ENCODE measurements at places on chromosomes 6 and 20. TPM values are rescaled to one million over a fixed set of nuclear protein-coding genes. Genes with fewer than 3 reads are reported as not detected.

DNA sequence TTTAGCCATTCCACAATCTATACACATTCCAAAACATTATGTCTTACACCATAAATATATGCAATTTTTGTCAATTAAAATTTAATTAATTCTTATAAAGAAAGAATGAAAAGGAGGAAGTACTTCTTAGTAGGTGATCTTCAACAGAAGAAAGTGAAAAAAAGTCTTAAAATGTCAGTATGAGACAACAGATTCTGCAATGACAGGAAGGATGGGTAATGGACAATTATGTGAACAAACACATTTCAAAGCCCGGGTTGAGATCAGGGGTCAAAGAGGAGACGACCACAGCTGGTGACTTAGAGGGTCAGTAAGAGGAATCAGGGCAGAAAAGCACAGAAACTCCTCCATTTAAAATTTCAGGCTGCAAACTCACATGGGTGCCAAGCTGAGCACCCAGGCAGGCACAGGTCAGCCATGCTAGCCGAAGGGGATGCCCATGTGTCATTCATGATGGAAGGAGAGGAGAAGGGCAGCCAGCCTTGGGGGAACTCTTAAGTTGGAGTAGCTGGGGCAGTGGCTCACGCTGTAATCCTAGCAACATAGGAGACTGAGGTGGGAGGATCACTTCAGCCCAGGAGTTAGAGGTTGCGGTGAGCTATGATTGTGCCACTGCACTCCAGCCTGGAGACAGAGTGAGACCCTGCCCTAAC lies 11.0 kb downstream of the VSX1 start:
- DNase-seq = no peak

DNA sequence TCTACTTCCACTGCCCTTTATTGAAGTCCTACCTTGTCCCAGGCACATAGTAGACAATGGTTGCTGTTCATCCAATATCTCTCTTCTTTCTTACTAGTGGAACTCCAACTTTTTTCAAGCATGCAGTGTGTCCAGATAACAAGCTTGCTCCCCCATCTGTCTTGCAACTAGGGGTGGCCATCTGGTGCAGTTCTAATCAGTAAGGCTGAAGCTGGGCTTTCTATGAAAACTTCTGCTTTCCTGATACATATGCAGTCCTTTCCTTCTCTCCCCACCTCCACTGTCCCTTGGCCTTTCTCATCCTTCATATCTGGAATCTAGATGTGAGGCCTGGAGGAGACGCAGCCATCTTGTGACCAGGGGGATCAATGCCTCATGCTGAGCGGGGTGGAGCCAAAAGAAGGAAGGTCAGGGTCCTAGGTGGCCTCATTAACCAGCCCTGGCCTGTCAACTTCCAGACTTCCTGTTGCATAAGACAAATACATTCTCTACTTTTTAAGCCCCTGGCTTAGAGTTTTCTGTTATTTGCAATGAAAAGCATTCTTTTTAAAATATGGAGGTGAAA lies 59.6 kb upstream of the ZFP64 start:
- DNase-seq = no peak

The DNAH8 gene
- total RNA-seq = 0.41 TPM

The RFX6 gene
- not detected for total RNA-seq

DNA sequence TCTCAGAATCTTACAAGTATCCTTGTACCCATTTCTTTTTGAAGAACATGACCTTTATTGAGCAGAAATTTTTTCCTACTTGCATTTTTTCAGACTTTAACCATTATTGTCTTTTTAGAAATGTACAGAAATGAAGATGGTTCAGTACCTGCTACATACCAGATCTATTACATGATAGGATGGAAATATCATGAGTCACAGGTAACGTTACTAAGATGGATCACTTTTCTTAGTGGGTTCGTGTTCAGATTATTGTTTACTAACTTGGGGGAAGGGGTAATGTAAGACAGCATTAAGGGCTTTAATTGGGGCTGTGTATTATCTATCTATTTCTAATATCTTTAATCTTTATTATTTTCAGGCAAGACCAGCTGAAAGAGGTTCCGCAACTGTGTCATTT lies 31.9 kb downstream of the NDUFAF5 start:
- no peak for DNase-seq

The PTCRA gene
- not detected for total RNA-seq

DNA sequence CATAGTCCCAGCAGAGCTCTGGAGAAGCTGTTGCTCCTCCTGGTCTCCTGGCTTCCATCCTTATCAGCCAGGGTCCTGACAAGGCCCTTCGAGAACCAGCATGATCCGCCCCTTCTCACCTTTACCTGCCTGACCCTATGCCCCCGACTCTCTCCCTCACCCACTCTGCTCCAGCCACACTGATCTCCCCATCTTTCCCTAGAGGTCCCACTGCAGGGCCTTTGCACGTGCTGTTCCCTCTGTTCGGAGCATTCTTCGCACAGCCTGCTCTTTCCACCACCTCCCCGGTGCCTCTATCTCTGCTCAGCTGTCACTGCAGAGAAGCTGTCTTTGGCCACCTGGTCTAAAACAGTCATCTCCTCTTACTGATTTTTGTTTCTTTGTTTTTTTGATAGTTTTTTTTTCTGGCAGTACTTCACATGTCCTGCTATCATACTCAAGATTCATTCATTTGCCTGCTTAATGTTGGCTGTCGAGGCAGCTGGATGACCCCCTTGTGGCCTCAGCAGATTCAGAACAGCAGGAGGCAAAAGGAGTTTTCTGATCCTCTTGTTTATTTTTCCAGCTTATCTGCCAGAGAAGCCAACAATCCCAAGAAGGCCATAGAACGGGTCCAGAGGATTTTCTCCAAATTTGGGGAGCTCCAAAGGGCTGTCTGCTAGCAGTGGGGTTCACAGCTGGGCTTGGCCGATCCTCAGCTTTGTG lies 1.6 kb upstream of the PTGIS start:
- no peak for DNase-seq

The LGSN gene
- 0.32 TPM for total RNA-seq

DNA sequence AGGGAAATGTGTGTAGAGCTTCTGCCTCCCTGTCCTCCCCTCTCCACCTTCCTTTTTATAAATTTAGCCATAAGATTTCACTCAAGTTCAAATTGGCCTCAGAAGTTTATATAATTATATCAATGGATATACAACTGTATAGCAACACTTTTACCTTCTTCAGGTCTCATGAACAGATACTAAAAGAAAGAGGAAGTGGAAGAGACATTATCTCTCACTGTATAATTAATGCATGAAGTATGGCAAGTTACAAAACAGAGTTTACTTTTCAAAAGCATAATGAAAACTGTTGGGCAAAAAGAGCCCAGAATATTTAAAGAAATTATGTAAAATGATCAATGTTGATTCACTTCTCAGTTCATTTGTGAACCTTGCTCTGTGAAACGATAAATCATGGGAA lies 99.7 kb downstream of the PDE7B start:
- DNase-seq = no peak

The SLC17A1 gene
- 0.29 TPM for total RNA-seq

The GHRH gene
- total RNA-seq = not detected

DNA sequence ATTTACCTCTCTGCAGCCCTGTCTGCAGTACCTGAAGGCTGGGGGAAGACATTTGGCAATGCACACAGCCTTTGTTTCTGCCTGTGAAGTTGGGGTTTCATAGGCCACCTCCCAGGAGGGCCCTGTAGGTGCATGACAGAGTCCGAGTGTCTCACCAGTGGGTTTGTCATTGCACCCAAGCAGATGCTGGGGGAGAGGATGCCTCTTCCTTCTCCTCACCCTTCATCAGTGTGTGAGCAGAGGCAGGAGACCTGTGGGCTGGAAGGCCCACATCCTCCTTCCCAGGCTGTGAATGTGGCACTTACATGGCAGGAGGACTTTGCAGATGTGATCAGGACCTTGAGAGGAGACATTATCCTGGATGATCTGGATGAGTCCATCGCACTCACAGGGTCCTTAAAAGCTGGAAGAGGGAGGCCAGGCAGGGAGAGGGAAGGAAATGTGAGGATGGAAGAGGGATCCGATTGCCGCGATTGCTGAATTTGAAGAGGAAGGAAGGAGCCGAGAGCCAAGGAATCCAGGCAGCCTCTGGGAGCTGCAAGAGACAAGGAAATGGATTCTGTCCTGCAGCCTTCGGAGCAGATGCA lies 30.4 kb downstream of the SYNJ2 start:
- DNase-seq = no peak

The CD24 gene
- 1.3 TPM for total RNA-seq

GRCh38 chr20:11387189-11387754 lies 530.4 kb upstream of the BTBD3 start:
- no peak for DNase-seq

DNA sequence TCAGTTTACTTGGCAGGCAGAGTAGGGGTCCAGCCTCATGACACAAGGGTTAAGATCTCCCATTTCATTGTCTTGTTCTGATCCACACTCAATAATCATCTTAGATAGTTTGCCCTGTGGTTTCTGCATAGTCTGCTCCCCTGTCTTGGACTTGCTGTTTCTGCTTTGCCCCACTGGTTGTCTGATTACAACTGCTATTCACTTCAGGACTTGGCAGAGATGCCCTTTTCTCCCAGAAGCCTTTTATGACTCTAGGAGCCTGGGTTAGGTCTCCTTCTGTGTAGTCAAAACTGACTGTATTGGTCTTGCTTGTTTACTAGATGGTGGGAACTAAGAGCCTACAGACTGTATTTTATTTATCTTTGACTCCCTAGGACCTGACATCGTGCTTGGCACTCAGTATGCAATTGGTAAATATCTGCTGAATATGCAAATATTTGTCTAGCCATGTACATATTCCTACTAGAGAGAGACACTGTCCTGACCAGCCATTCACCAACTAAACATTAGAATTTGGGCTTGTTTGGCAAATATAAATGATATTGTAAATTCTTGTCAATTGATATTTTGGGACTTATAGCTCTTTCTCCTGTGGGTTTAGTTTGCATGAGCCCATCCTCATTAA lies 165.9 kb upstream of the KCNK16 start:
- DNase-seq = no peak

DNA sequence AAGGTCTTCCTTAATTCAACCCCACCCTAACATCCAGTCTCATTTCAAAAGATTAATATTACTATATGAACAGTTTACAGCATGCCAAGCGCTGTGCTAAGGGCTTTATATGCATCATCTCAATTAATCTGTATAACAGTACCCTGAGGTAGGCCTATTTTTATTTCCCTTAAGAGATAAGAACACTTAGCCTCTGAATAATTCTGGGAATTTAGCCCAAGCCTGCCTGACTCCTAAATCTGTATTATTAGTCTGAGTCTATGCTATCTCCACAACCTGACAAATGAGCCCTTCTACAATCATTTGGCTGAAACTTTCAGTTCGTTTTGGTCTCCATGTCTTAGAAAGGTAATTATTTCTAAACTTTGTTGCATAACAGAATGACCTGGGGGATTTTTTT lies 77.7 kb upstream of the SAMD5 start:
- DNase-seq = no peak

The ADGRF4 gene
- not detected for total RNA-seq

DNA sequence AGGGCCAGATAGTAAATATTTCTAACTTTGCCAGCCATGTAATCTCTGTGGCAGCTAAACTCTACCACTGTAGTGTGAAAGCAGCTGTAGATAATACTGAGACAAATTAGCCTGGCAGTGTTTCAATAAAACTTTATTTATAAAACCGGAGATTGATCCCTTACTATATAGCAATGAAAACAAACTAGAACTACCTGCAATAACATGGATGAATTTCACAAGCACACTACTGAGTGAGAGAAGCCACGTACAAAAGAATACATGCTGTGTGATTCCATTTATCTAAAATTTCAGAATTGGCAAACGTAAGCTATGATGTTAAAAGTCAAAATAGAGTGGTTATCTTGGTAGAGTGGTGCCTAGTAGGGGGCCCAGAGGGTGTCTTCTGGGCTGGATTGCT lies 198.7 kb upstream of the SGK1 start:
- DNase-seq = no peak

The CCN6 gene
- 0.74 TPM for total RNA-seq

- DNase-seq = no peak
These were observed 40.3 kb upstream of the XRN2 start for GRCh38 chr20:21262812-21263211.

DNA sequence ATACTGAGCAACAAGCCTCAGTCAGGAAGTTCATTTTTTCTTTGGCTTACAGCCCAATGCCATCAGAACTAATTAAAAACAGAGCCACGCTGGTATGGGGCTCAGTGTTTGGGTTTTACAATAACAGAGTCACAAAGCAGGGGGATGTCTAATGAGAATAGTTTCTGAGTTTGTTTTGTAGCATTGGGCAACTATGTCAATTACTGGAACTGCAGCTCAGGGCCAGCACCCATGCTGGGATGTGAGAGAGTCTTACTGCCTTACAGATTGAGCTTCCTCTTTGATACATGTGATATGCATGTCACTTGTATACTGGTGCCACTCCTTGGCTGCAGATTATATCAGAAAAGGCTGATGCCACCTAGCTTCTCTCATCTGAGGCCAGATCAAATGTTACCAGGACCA lies 117.6 kb downstream of the TFAP2B start:
- DNase-seq = no peak

DNA sequence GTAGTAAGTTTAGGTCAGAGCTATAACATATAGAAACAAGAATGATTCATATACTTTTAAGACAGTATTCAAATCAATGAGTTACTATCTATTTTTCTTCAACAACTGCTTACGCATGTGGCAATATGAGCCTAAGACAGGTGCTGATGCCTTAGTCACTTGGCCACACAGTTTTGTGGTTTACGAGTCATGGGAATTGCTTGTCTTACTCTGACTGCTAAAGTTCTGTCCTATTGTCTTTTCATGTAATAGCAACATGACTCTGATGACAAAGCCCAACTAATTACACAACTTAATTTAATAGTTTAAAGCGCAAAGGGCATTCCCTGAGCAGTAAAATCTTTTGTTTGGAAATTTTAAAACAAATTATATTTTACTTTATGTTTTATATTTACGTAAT lies 159.3 kb upstream of the CENPW start:
- DNase-seq = peak; percentile 52

The PEX7 gene
- 3.8 TPM for total RNA-seq

GRCh38 chr6:50935442-50935841 lies 116.8 kb downstream of the TFAP2B start:
- no peak for DNase-seq

The GPX5 gene
- total RNA-seq = not detected

- no peak for DNase-seq
These were observed 132.7 kb upstream of the EYA4 start for GRCh38 chr6:133108419-133108818.
